ENCODE measurements at places on chromosomes 11 and 22.

DNA sequence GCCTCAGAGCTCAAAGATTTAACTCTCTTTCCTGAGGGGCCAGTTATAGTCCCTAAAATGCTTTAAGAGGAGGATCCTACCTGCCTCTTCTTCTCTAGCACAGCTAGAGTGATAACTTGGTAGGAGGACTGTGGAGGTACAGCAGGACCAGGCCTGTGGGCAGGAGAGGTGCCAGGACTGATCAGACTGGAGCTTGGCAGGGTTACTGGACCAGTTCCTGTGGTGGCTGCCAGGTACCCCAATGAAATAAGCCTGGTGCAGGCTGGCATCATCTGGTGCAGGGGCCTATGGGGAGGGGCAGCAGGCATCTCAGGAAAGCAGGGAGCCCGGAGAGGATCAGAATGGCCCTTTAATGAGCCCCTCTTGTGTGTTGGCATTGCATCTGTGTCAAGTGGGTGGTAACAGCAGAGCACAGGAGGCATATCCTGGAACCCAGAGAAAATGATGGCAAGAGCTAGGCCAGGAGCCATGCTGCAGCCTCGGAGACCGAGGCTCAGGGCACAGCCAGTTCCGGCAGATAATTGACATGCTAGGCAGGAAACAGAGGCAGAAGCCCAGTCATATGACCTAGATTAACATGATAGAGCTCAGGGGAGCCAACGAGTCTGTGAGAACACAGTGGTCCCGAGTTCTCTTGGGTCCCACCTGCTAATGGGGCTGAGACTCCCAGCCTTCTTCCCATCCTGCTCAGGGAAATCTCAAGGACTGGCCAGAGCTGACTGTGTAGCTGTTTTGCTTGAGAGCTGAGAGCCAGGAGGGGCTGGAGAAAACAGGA, 187.5 kb upstream of the ZBED5 start:
- DNase-seq, result no peak

DNA sequence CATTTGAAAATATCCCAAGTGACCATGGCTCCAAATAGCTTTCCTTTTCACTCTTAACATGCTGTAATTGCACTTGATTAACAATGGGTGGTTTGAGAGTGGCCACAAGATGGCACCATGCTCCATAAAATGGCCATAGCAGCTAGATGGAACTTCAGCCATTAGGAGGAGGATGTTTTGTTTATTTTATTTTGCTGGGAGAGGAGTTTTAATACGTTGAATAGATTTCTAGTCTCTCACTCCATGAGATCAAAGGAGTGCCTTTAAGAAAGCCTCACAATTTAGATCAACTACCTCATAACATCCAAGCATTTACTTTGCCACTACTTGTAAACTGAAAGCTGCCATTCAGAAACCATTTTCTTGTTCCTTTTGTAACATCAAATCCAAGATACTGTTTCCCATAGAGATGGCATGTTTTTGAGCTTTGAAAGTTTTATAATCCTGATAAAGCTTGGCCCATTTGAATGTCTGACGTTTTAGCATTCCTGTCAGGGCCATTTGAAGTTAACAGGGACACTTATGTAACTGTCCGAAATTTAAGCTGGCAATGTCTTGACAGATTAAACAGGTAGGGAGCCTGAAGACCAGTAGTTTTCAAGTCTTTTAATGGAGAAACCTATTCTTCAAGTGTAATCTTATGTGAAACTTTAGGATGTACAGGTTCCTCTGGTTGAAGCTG, 4.7 kb downstream of the FEN1 start:
- DNase-seq, result peak; percentile 29

DNA sequence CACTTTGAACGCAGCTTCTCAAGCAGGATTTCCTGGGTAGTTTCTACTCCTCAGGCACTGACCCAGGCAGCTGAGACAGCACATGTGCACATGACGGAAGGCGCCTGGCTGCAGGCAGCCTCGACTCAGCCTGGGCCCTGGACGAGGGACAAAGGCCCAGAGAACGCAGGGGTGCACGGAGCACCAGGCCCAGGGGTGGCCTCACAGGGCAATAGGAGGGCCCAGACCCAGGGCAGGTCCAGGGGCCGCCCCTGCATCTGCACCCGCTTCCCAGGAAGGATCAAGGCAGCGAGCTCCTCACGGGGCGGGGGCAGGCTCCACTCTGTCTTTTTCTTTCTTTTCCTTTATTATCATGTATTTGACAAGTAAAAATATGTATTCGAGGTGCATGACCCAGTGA, 208.4 kb downstream of the BRD1 start:
- no peak for DNase-seq

GRCh38 chr22:35846804-35847203, 129.1 kb downstream of the APOL5 start:
- no peak for DNase-seq

GRCh38 chr11:23866641-23867040, 630.2 kb upstream of the LUZP2 start:
- DNase-seq, result no peak

GRCh38 chr11:30244265-30244664, 13.5 kb downstream of the FSHB start:
- no peak for DNase-seq

GRCh38 chr11:8615291-8616032, 21.4 kb upstream of the STK33 start:
- DNase-seq, result no peak

GRCh38 chr11:12666915-12667314, 7.3 kb upstream of the TEAD1 start:
- DNase-seq, result no peak

DNA sequence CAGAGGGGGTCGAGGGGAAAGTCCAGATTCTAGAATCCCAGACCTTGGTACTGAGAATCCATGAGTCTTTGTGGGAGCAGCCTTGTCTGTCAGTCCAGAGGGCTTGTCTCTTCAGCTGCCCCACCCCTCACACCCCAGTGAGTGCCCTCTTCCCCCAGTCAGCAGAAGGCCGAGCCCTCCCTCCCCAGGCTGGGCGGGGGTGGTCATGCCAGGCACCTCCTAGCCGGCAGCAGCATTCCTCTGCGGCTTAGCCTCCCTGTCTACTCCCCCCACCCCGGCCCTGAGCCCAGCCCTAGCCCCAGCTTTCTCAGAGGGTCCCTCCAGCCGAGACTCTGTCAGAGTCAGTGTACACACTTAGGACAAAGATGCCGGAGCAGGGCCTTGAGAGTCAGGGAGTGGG, 4.6 kb downstream of the SOX10 start:
- no peak for DNase-seq

DNA sequence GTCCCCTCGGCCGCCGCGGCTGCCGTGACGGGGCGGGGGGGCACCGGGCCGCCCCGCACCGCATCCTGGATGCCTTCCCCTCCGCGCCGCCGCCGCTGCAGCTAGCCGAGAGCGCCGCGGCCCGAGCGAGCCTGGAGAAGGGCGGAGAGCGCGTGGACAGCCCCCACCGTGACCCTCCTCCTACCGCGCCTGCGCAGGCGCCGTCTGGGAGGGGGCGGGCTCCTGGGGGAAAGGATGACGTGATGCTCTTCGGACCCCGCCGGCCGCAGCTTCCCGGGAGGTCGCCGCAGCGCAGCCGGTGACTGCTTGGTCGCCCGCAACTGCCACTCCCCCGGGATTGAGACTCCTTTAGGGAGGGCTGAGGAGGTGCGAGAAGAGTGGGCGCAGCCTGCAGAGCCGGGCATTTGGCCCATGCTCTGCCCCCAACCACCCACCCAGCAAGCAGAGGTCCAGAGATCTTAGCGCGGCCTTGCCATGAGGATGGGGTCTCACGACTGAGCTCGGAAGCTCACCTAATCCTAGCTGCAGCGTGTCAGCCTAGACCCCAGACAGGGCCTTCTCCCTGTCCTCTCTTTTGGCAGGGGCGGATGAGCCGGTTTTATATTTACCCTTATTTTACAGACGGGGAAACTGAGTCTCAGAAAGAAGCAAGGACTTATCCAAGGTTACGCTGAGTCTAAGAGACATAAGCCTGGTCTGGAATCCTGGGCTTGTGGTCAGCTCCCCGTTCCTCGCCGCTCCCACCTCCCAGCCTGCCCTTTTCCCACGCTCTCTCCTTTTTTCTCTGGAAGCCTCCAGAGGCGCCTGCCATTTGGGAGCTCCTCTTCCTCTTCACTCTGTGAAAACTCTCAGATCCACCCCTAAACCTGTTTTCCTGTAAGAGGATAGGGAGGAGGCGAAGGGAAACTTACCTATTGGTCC, at the start of gene DENND5A:
DENND5A (minus strand) TSS at position 140 of the 921 bp plus-strand sequence. CDS start 281 bp downstream, outside the sequence.
- DNase-seq, result peak; percentile 34

- no peak for DNase-seq
Observed at GRCh38 chr11:20088397-20089225, 71.7 kb downstream of the DBX1 start.

- no peak for DNase-seq
Observed at GRCh38 chr22:22026157-22026831, 43.7 kb upstream of the TOP3B start.

GRCh38 chr11:115761348-115761747, 257.1 kb upstream of the CADM1 start:
- DNase-seq, result no peak

DNA sequence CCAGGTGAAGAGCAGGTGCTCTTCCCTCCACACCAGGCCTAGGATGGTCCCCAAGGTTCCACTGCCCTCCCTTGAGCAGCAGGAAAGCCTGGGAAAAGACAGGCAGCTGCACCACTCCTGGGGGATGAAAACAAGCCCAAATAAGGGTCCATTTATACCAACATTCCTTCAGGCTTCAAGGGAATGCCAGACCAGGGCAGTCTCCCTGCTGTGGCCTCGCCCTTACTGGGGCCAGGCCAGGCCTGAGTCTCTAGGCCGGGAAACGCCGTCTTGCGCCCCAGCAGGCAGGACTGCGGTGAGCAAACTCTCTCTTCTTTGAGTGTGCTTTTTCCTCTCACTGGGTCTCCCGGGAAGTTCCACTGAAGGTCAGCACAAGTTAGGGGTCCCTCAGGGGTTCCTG, 443.5 kb downstream of the SOX6 start:
- no peak for DNase-seq

- no peak for DNase-seq
Observed at GRCh38 chr11:121426476-121427399, 25.4 kb upstream of the SORL1 start.

DNA sequence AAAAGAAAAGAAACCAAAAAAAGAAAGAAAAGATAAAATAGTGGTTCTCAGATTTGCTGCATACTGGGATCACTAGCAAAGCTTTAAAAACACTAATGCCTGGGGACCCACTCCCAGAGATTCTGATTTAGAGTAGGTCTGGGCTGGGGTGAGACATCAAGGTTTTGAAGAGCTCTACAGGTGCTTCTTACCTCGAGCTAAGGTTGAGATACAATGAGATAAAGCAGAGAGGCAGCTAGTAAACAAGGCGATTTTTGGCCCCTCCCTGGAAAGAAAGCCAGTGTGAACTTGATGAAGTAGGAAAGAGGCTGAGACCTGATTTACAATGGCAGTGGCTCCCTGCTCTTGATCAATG, 327.6 kb upstream of the CCDC90B start:
- no peak for DNase-seq

GRCh38 chr11:77580712-77581337, 8.9 kb upstream of the AQP11 start:
- DNase-seq, result no peak

GRCh38 chr11:43998308-43998707, 49.5 kb upstream of the ACCSL start:
- DNase-seq, result no peak

DNA sequence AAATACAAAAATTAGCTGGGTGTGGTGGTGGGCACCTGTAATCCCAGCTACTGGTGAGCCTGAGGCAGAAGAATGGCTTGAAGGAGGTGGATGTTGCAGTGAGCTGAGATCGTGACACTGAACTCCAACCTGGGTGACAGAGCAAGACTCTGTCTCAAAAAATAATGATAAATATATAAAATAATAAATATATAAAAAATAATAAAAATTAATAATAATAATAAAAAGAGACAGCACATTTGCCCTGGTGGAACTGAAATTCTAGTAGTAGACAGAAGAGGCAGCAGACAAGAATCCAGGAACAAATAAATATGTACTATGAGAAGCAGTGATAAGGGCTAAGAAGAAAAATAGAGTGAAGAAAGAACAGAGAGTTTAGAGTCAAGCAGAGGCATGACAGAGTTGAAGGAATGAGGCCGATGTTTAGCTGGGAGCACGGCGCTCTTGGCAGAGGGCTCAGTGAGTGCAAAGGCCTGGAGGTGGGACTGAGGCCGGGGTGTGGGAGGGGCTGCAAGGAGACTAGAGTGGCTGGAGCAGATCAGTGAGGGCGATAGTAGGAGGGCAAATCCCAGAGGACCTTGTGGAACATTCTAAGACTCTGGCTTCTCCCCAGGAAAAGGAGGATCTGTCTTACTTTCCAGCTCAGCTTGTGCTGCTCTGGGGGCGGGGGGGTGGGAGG, 410.3 kb downstream of the MN1 start:
- DNase-seq, result no peak

GRCh38 chr11:39221550-39222138, 2237.8 kb downstream of the LRRC4C start:
- no peak for DNase-seq

GRCh38 chr22:33476716-33477115, 418.5 kb upstream of the SYN3 start:
- no peak for DNase-seq

DNA sequence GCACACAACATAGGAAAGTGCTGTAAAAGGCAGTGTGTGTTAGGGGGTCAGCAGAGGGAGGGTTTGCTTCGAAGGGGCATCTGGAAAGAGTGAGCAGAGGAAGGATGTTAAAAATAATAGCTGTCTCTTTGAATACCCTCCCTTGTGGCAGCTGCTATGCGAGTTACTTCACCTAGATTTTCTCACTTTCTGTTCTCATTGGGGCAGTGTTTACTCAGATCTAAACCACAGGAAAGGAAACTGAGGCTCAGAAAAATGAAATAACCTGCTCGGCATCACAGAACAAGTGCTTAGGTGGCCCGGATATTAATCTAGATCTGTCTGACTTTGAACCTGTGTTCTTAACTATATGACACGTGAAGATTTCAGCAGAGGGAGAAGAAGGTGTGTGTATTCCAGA, 125.3 kb downstream of the C11orf91 start:
- no peak for DNase-seq

DNA sequence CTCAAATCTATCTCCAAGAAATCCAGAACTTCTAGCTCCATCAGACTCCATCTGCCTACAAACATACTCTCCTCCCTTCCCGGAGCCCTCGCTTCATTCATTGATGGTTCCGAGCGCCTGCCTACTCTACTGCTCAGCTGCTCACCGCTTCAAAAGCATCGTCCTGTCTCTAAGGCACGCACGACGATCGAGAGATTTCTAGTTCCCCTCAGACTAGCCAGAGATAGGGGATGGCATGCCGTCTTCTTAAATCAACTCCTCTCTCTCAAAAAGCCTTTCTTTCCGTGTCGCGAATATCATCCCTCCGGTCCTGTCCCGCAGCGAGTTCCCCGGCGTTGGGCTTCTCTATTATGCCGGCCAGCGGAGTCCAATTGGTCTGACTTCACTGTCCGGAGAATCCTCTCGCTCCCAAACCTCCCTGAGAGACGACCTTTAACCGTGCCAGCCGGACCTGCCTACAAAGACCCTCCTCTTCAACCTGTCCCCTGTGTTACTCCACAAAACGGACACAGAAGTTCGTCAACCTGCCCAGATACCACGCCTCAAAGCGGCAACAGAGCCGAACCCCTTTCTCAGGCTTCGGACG, 592 bp downstream of the EEF1G start:
- DNase-seq, result no peak

- no peak for DNase-seq
Observed at GRCh38 chr11:44623731-44624491, 58.4 kb downstream of the CD82 start.

GRCh38 chr11:64403106-64403505, 44.1 kb downstream of the RPS6KA4 start:
- no peak for DNase-seq
